ENCODE measurements at places on chromosomes 16 and 17.

- DNase-seq: peak; percentile 19
These were observed 665 bp upstream of the GRIN2C start for GRCh38 chr17:74860229-74860871.

GRCh38 chr17:39700148-39700987, 504 bp downstream of the ERBB2 start:
- DNase-seq: no peak

DNA sequence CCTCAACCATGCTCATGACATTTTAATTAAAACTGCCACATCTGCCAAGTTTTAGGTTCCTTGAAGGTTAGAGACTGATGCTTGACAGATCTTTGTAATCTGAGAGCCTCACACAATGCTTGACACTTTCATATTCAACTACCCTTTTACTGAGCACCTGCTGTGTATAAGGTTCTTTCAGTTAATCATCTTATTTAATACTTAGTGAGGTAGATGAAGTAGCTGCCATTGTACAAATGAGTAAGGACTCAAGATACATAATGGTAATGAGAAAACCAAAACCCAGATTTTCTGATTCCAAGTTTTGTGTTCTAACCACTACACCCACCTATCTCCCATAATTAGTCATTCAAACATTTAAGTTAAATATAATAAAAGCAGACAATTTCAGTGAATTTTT, 35.4 kb upstream of the ARL6IP1 start:
- no peak for DNase-seq

GRCh38 chr17:65055708-65056638, 567 bp downstream of the GNA13 start:
- peak; percentile 29 for DNase-seq

DNA sequence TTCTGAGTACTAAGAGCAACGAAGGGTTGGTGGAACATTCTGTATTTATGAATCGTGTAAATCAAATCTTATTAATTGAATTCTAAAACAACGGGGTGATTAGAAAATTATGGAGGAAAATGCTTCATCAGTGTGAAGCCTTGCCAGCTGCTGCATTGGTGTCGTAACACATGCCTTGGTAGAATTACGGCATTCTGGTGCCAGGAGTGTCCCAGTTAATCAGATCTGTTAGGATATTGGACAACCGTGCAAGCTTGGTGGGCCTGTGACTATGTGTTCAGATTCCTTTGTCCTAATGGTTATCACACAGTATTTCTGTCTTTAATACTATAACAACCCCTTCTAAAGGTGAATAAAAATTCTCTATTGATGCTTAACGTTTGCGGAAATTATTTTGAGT, 44.2 kb upstream of the TANC2 start:
- no peak for DNase-seq

GRCh38 chr17:68248891-68249290, 1.0 kb downstream of the AMZ2 start:
- DNase-seq: no peak

- DNase-seq: no peak
These were observed 18.0 kb upstream of the NDRG4 start for GRCh38 chr16:58481931-58482330.

DNA sequence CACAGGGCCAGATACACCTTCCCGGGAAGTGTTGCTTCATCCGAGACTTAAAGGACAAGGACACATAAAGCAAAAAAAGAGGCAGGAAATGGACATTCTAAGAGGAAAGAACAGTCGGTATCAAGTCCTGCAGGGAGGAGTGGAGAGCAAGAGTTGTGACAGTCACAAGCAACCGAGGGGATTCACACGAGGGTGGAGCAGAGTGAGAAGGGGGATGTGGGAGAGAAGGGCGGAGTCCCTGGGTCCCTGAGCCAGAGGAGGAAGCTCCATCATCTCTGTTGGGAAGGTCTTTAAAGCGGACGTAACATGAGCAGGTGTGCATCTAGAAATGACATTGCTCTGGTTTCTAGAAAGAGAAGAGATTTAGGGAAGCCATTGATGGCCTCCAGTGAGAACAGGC, 47.1 kb downstream of the AIPL1 start:
- no peak for DNase-seq

GRCh38 chr17:73400915-73401545, 89.2 kb upstream of the CDC42EP4 start:
- no peak for DNase-seq
